ENCODE measurements at places on chromosomes 3 and 15.

DNA sequence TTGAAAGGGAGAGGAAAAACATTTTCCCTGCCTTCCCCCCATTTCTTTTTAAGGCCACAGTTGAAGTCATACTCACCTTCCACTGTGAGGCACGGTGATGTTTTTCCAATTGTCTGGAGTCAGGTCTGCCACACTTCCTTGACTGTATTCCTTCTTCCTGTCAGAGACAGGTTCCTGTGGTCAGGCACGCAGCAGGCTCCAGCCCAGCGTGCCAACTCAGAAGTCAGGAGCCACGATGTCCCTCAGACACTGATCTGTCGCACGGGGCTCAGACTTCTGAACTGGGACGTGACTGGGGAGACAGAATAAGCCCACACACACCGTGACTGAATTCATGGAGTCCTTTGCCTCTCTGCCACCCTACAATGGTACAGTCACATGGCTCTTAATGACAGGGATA lies 41.2 kb upstream of the ADAMTS9 start:
- DNase-seq, result no peak

GRCh38 chr3:59542276-59542675 lies 492.5 kb upstream of the CFAP20DC start:
- no peak for DNase-seq

DNA sequence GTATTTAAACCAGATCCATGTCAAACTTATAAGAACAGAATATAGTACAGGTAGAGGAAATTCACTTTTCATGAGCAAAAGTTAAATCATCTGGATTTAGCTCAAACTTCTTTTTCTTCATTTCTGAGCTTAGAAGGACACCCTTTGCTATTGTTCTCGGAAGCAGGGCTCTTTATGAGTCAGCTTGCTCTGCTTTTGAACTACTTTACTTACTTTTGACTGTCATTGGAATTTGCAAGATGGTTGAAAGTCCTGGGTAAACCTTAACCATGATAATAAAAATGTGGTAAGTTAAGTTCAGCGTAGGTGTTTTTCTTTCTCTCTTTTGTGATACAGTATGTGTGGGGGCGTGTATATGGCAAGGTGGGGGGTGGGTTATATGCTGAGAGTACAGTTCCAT lies 312.7 kb upstream of the DPH6 start:
- no peak for DNase-seq

DNA sequence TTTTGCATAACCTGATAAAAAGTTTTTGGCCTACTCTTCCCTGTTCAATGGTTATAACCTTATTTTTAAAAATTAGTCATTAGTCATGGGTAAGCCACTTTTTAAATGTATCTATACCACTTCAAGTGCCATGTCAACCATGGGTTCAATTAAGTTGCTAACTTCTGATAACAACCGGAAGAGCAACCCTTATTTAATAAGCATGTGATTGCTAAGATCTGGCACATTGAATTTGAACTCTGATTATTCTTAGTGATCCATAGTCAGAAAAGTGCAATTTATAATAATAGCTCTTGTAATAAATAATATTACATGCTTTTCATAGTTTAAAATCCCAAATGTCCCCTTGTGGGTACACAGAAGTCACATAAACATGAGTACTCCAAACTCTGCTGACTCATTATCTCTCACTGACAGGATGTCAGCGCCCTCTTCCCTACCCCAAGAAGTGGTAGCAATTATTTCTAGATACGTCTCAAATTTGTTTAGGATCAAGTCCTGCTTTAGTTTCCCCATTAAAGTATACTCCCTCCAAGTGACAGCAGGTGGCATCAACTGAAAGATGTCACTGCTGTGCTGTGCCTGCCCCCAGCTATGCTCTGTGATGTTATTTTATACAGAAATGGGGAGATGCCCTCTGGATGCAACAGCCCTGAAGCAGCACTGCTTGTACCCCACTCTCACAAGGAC lies 18.6 kb downstream of the SAMD7 start:
- no peak for DNase-seq

GRCh38 chr3:4797201-4797705 lies 182.0 kb upstream of the BHLHE40 start:
- DNase-seq, result no peak

All from stimulated activated naive CD8-positive, alpha-beta T cell treated with anti-CD3 and anti-CD28 coated beads, Interleukin-15, Interleukin-2, amounts not matched to agents 100 U/mL and 50 U/mL, for 24 hours (primary cell).